ENCODE measurements at places on chromosomes 16 and 17.

DNA sequence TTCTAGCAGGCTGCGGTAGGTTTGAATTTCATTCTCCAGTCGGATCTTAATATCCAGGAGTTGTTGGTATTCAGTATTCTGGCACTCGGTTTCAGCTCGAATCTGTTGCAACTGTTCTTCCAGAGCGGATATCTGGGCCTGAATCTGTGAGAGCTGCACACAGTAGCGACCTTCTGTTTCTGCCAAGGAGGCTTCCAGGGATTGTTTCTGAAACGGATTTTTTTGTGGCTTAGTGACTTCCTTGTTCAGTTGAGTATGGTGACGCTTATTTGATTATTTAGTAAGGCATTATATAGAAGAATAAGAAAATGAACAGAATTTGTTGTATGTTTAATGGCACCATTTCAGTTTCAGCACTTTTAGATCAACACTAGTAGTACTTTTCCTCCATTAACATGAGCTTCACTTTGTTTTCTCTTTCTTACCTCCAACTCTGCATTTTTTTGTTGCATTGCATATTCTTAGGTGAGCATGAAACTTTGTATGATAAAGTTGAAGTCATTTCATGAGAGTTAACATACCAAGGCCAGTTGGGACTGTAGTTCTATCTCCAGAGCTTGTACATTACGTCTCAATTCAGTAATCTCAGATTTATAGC is 2.8 kb downstream of the KRT10 start:
- DNase-seq = no peak

- DNase-seq = no peak
These were observed 98.4 kb upstream of the DNAH9 start for GRCh38 chr17:11499881-11500280.

DNA sequence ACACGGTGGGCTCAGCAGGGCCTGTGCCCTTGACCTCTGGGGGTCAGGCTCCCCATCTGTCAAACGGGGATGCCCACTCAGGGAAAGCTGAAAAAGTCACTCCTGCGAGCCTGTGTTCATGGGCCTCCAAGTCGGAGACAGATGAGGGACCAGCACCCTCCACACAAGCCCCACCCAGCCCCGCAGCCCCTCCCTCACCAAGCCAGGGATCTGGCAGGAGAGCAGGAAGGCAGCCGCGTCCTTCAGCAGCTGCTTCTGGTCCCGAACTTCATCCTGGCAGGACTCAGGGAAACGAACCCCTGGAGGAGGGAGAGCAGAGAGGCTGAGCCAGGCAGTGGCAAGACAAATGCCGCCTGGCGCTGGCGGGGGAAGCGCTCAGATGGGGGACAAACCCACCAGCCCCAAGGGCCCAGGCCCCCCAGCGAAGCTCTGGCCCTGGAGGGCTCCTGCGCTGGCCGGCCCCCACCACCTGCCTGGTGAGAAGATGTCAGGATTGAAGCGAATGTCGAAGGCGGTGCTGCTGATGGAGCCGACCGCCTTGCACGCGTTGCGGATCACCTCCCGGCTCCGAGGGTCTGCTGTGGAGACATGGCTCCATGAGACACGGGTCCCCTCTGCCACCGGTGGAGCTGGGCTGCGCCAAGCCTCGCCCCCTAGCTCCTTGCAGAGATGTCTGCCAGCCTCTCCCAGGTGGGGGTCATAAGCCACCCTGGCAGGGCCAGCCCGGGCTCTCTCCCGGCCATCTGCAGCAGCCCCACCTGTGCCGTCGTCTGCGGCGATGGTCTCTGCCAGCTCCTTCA is 15.4 kb downstream of the CLUH start:
- no peak for DNase-seq

- no peak for DNase-seq
These were observed 443.6 kb downstream of the WWOX start for GRCh38 chr16:78543023-78543422.

DNA sequence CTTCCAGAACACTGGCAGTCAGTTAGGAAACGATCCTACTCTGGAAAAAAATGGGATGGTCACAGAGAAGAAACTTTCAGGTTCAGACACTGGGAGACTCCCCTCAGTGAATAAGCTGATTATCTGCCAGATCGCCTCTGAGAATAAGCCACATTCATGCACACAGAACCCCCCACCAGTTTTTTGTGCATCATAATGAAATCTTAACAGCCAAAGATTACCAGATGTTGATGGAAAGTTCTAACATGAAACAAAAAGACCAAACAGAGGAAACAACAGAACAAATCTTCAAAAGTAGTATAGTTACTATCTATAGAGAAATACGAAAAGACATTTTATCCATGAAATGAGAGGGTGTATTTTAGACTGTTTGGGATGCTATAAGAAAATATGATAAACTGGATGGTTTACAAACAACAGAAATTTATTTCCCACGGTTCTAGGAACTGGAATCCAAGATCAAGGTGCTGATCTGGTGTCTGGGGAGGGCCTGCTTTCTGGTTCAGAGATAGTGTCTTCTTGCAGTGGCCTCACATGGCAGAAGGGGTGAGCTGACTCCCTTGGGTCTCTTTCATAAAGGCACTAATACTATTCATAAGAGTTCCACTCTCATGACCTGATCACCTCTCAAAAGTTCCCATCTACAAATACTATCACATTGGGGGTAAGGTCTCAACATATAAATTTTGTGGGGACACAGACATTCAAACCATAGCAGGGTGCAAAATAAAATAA is 8.0 kb upstream of the AMZ2 start:
- DNase-seq = no peak

DNA sequence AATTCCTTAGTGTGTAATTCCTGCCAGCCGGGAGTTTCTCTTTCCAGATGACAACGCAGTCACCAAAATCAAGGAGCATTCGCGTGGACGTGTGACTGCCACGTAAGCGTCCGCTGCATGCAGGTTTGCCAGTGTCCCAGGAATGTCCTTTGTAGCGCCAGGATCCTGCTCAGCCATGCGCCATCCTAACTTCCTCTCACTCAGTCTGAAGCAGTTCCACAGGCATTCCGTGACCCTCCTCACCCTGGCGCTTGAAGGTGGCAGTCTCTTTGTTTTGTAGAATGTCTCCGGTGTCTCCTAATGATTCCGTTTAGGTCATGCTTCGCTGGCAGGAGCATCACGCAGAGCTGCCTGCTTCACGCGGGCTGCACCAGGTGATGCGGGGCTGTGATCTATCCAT is 88.6 kb downstream of the RPTOR start:
- no peak for DNase-seq

- DNase-seq = no peak
These were observed 195.0 kb downstream of the FTO start for GRCh38 chr16:53898993-53899392.

- no peak for DNase-seq
These were observed 2.3 kb downstream of the DLG4 start for GRCh38 chr17:7217113-7217987.

DNA sequence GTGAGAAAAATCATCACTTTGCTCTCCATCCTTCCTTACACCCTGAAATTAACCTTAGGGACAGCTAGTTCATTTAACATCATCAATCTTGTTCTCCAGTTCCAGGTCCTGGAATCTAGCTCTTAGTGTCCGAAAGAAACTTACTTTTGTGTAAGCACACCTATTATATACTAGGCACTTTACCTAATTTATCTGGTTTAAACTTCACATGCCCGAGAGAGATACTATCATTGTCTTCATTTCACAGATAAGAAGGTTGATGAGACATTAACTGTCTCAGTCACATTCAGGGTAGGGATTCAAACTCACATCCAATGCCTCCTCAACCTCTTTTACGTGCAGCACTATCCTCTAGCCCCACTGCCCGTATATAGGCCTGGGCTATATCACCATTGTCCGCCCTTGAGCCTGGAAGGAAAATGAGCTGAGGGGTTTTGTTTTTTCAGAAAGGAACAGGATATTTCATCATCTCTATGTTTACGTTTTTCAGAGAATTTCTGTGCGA is 501 bp upstream of the AP2B1 start:
- no peak for DNase-seq

DNA sequence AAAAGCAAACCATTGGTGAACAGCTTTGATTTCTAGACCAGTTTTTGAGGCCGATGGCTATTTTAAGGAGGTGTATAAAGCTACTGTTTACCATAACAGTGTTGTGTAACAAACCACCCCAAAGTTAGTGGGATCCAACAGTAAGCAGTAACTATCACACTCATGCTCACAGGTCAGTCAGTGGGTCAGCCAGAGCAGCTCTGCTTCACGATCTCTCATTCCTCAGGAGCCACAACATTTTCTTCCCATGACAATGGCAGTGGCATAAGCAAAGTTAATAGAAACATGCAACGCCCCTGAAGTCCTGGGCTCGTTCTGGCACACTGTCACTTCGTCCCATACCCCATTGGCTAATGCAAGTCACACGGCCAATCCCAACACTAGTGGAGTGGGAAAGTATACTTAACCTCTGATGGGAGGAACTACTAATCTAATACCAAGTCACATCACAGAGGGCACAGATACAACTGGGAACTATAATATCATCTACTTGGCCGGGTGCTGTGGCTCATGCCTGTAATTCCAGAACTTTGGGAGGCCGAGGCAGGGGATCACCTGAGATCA is 28.0 kb upstream of the B4GALNT2 start:
- no peak for DNase-seq

GRCh38 chr17:40135817-40136216 is 4.5 kb upstream of the CASC3 start:
- no peak for DNase-seq

DNA sequence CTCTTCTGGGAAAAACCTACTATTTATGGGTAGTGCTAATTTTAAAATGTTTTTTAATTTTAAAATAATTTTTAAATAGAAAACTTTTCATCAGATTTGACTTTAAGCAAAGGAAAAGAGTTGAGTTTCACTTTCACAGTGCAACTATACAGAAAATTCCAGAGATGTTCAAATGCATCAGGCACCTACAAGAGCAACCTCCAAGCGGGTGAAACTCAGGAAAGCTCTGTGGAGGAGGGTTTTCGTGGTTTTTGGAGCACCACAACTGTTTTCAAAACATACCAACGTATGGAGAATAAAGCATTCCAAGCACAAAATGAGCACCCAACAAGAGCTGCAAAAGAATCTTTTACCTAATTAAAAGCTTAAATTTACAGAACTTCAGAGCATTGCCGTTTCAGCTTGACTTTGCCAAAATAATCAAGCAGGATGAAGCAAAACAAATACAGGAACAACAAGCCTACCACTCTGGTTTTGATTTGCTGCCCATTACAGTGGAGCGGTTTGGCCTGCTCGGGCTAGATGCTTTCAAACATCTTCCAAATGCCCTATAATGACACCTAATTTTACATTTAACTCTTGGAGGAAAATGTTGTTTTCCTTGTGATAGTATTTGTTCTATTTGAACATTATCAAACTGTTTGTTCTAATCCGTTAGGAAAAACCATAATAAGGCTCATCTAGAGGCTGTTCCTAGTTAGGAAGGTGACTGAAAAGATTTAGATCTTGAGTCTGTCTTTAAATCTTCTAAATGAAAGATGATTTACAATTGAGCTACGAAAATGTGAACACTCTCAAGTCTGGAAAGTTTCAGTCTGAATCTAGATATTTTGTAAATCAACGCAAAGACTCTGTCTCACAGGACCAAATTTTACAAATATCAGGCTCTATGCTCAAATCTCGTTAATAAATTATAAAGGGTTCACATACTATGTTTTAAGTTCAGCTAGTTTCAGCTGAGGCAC is 34.5 kb downstream of the NACA2 start:
- DNase-seq = no peak

- peak; percentile 22 for DNase-seq
These were observed 7.5 kb upstream of the EDC4 start for GRCh38 chr16:67865318-67865717.

GRCh38 chr16:67526149-67526791 is 2.4 kb upstream of the RIPOR1 start:
- DNase-seq = no peak

- no peak for DNase-seq
These were observed 138.8 kb upstream of the CRHR1 start for GRCh38 chr17:45645330-45645729.

DNA sequence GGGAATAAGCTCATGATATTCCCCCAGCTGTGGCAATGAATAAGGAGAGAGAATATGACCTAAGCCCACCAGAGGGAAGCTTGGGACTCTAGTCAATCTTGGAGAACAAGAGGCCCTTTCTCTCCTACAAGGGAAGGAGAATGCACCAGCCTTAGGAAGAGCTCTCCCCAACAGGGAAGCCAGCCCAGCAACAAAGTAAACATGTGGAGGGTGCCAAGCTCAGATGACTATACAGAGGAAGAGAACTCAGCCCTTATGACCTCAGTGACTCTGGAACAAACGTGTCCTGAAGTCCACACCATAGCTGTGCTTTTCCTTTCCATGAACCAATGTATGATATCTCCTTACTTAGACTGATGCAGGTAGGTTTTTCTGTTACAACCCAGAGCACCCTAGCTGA is 219.7 kb downstream of the GSG1L start:
- no peak for DNase-seq

DNA sequence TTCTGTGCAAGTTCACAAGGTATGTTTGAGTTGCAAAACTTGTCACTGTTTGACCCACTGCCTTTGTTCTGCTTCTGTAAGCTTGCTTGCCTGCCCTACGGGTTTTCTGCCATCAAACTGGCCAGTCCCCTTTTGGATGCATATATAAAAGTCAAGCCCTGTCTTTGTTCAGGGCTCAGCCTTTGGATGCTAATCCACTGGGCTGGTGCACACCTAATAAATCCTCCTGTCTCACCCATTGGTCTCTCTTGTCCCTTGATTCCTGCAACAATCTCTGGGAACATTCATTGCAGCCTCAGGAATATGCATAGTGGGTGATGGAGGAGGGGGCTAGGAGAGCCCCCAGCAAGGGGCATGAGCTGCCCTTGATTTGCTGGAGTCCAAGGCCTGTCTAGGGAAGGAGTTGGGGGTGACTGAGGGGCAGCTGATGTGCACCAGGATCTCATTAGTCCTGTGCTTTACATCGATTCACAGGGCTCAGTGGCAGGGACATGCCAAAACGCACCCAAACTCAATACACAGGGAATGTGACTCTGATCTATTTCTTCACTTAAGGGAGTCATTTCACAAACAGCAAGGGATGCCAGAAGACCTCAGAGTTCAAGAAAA is 225.4 kb upstream of the NLRP1 start:
- DNase-seq = no peak

DNA sequence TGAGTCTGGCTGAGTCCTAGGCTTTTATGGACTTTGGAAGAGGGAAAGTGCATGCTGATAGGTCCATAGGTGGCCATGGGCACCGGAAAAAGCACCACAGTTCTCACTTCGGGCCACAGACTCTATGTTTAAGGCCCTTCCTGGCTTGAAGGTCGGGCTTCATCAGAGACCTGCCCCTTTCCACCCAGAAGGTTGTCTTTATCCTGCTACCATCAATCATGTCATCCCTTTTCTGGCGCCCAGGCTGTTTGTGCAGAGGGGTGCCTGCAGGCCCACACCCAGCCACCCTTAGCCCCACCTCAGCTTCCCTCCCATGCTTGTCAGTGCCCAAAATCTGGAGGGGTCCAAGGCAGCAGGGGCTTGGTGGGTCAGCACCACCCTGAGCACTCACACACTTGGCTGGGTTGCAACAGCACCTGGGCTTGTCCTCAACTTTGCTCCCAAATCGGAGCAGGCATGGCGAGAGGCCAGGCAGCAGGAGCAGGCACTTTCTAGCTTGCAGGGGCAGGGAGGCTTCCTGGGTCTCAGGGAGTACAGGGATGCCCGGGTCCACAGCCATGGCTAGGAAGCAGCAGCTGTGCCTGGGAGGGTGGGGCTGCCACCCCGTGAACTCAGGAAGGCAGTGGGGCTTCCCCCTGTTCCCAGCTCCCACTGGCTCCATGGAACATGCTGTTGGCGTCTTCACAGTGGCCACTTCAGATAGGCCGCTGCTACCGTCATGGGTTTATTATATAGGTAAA is 63.8 kb upstream of the TOM1L1 start:
- no peak for DNase-seq

GRCh38 chr17:42421507-42422338 is 1.3 kb downstream of the CAVIN1 start:
- DNase-seq = no peak

All from NCI-H2107 (cell line).